DMS79 treated with DMSO at 0.1 percent for 48 hours (cell line): ENCODE measurements at places on chromosomes 1 and 21.

- DNase-seq, result no peak
Observed at GRCh38 chr1:41860771-41861170, 58.0 kb downstream of the HIVEP3 start.

- no peak for DNase-seq
Observed at GRCh38 chr1:111378791-111379190, 48.7 kb downstream of the OVGP1 start.

DNA sequence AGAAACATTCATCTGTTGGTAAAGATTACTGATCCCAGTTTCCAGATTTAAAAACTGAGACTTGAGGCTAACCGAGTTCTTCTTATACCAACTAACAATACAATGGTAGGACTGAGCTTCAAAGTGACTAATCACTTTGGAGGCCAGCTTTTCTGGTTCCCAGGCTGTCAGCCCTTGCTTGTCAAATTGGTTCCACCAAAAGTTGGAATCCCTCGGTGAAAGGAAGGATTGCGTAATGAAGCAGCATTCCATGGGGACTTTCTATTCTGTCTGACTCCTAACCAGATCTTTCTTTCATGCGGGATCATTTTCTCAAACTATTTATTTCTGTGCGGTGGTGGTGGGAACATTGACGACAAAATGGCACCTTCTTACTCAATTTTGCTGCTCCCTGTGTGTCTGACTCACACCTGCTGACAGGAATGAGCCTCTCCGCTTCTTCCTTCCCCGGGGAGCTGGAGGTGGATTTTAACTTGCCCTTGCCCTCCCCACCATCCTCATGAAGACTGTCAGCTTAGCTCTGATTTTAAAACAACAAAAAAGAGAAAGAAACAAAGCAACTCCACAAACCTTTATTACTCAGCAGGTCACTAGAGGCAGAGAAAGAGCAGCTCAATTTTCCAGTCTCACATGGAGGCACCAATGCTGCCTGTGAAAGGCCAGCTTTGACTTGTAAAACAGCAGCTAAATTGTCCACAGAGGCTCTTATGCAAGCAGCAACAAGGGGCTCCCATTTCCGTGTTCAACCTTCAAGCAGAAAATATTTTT lies 32.9 kb upstream of the RASAL2 start:
- no peak for DNase-seq

DNA sequence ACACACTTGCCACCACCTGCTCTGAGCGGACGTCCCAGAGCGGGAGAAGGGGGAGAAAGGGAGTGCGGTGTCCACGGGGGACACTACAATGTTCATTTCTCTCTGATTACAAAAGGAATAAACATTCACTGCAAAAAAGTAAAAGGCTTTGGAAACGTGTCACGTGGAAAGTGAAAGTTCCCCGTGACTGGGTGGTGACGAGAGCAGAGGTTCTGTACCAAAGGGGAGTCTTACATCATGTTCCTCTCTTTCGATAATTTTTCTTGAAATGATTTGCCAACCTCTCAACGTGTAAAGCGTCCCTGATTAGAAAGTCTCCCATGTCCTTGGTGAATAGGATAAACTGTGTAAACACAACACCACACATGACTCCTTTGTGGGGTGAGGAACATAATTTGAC lies 22.0 kb upstream of the PRDM15 start:
- DNase-seq, result no peak

DNA sequence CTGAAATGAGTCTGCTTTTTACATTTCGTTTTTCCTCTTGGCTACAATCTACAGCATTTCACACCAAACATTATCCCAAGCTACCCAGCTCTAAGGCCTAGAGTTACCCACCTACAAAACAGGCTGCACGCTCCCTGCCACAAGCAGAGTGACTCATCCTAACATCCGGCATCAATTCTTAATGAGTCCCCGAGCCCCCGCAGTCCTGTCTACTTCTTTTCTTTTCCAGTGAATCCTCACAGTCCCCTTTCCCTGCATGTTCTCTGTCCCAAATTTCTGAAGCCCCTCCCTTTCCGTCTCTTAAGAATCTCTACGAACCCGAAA lies 650 bp downstream of the PCNX2 start:
- peak; percentile 52 for DNase-seq

DNA sequence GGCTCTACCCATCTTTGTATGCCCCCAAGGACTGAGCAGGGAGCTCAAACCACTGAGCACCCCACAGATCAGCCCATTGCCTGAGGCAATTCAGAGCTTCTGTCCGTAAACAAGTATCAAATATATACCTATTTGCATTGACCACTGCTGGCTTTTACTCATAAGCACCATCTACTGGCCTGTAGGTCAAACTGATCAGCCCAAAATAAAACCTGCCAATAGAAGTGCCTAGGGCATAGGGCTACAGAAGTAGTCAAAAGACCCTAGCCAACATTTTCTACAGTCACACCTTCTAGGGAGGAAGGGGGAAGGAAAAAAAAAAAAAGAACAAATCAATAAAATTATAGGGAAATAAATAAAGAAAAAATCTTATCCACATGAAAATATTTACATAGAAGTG lies 5.3 kb upstream of the LCE3D start:
- DNase-seq, result no peak

DNA sequence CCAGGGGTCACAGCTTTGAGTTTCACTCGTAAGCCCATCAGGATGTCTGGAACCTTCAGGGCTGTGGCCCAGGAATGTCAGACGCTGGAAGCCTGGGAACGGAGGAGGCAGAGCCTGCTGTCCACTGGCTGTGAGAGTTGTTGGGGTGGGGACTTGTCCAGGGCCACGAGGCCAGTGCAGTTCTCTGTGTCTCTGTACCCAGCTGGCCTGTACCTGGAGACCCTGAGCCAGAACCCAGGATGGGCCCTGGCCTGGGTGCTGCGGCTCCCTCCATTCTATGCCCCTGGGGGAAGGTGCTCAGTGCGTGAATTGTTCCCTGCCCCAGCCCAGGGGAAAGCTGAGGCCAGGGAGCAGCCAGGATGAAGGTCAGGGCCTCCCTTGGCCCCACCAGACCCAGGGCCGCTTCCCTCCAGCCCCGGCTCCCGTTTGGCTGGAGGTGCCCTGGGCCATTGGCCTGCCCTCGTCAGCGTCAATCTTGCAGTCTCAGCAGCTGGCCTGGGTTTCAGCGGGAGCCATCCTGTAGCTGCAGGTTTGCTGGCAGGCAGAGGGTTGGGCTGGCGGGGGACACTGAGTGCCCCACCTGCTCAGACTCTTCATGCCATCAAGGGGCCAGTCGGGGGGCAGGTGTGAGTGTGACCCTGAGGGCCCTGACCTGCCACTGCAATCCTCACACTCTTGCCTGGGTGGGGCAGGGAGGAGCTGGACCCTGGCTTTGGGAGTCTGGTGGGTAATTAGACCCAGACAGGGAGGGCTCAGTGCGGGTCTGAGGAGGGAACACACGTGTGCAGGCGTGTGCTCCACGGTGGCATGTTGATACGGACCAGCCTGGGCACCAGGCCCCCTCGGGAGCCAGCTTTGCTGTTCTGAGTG lies 724 bp upstream of the CALML6 start:
- DNase-seq, result no peak

DNA sequence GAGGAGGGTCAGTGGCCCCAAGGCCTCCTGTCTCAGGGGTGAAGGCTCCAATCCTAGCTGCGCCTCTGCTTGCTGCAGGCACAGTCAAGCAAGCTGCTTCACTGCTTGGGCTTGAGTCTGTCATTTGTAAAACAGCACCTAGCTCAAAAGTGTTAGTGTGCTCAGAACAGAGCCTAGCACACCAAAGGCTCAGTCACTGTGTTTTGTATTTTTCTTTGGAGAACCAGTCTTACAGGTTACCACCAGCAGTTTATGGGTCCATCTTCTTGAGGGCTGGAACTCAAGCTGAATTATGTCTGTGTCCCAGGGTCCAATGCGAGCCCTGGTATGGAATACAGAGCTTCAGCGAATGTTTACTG lies 113.6 kb downstream of the DMRTB1 start:
- DNase-seq, result peak; percentile 61

GRCh38 chr1:53089478-53090226 lies 27.6 kb downstream of the PODN start:
- no peak for DNase-seq

- DNase-seq, result no peak
Observed at GRCh38 chr1:229989591-229990248, 77.3 kb upstream of the GALNT2 start.

GRCh38 chr1:22814176-22815042 lies 103.8 kb downstream of the EPHB2 start:
- peak; percentile 90 for DNase-seq

DNA sequence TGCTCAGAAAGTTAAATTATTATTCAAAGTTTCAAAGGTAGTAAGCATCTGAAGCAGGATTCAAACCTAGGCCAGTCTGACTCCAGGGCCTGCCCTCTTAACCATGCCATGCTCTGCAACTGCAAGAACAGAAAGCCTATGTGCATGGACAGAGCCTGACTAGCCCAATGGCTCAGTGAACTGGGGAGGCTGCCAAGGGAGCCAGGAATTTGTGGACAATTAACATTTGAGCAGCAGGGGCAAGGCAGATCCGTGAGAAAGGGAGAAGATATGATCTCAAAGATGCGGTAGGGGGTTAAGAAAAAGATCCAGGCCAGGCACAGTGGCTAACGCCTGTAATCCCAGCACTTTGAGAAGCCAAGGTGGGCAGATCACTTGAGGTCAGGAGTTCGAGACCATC lies 6.5 kb upstream of the ATP1A4 start:
- no peak for DNase-seq

DNA sequence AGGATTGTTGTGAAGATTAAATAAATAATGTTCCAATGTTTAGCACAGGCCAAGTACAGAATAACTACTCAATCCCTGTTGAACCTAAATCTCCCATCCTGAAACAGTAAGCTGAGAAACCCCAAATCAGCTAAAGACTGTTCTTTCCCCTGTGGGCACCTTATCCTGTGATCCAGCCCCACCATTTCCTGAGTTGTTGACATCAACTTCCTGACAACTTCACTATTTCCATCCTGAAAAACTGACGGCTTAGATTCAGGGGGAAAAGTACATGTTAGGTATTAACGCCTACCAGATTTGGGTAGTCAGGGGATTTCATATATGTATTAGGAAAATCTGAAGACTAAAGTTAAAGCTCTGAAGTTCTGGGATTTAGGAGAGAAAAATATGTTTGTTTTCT lies 51.7 kb upstream of the PALMD start:
- no peak for DNase-seq

DNA sequence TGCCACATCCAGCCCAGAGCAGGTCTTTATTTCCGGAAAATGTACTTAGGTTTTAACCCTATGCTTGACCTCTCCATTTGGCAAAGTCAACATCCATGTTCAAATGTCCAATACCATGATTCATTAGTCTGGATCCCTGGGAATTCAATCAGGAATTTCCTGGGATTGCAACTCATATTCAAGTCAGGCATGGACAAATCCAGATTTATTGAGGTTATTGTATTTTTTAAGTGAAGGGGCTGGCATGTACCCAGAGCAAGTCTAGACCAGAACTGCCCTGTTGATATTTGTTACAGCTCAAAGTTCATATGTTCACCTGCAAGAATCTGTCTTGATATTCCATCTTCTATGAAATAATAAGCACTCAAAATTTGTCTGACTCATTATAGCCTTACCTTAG lies 521.1 kb downstream of the ADGRL2 start:
- DNase-seq, result no peak

DNA sequence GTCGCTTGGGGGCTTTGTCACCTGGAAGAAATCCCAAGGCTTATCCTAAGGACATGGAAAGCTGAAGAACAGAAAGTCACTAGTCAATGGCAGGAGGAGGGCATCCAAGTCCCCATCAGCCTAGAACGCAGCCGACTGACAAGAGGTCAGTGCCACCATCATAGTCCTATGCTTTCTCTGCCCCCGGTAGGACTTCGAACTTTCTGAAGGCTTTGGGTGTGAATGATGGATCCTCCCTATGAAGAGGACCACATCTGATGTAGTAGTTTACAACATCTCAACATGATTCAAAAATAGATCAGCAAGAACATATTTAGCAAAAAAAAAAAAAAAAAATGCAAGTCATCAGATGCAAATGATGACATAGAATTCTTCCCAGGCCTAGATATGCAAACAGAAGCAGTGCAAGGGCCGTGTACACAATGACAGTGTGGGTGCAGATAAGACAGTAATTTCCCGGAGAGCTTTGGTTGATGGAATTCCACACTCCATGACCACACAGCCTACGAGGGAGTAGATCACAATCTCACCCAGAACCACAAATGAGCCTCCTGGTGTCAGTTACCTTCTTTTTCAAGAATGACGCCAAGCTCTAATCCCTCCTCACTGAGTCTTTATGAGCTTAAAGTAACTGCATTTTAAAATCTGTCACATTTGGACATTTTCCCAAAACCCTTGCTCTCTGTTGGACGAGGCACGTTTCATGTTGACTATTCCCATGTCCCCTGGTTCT lies 88.2 kb downstream of the PSMG1 start:
- no peak for DNase-seq

DNA sequence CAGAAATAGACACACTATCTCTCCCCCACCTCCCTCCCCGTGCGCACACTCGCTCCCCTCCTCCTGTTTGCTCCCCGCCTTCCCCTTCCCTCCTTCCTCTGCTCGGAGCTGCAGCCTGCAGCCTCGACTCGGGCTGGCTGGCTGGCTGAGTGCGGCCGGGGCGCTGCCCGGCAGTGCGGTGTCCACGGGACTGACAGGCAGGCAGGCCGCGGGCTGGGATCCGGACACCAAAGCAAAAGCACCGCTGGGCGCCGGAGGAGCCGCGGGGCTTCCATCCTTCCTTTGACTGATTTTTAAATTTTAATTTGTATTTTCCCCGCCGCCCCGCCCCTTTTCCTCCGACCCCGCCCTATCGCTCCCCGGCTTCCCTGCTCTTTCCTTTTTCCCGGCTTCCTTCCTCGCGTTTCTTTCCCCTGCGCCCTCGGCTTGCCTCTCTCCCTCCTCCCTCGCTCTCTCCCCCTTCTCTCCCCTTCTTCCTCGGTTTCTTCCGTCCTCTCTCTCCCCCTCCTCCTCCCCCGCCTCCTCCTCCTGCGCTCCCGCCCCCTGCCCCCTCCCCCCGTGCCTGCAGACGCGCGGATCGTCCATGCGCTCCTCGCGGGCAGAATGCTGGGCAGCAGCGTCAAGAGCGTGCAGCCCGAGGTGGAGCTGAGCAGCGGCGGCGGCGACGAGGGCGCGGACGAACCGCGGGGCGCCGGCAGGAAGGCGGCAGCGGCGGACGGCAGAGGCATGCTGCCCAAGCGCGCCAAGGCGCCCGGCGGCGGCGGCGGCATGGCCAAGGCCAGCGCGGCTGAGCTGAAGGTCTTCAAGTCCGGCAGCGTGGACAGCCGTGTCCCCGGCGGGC lies 109.4 kb downstream of the NAV1 start:
- DNase-seq, result peak; percentile 11

- no peak for DNase-seq
Observed at GRCh38 chr1:29363536-29363935, 127.2 kb downstream of the PTPRU start.

DNA sequence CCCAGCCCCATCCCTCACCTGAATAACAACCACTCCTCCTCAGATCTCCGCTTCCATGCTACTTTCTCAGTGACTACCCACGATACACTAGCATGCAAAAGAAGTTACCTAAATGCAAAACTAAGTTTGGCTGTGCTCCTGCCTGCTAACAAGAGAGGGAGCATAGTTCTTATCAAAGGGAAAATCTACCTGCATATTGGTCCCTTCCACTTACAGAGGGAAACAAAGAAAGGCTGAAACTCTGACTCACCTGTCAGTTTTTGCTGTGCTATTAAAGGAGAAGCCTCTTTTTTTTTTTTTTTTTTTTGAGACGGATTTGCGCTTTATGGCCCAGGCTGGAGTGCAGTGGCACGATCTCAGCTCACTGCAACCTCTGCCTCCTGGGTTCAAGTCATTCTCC lies 43.8 kb upstream of the RAVER2 start:
- no peak for DNase-seq

GRCh38 chr21:44378646-44379514 lies 25.5 kb downstream of the TRPM2 start:
- DNase-seq, result no peak

- no peak for DNase-seq
Observed at GRCh38 chr1:150194381-150195031, 41.4 kb downstream of the ANP32E start.

GRCh38 chr1:63622849-63623566 lies 29.8 kb downstream of the PGM1 start:
- DNase-seq, result peak; percentile 43
